ENCODE measurements at places on chromosomes 1 and 21.

- DNase-seq: no peak
These were observed 93.6 kb downstream of the ZNF281 start for GRCh38 chr1:200316148-200316803.

- DNase-seq: no peak
These were observed 57.4 kb downstream of the DNTTIP2 start for GRCh38 chr1:93821423-93822144.

DNA sequence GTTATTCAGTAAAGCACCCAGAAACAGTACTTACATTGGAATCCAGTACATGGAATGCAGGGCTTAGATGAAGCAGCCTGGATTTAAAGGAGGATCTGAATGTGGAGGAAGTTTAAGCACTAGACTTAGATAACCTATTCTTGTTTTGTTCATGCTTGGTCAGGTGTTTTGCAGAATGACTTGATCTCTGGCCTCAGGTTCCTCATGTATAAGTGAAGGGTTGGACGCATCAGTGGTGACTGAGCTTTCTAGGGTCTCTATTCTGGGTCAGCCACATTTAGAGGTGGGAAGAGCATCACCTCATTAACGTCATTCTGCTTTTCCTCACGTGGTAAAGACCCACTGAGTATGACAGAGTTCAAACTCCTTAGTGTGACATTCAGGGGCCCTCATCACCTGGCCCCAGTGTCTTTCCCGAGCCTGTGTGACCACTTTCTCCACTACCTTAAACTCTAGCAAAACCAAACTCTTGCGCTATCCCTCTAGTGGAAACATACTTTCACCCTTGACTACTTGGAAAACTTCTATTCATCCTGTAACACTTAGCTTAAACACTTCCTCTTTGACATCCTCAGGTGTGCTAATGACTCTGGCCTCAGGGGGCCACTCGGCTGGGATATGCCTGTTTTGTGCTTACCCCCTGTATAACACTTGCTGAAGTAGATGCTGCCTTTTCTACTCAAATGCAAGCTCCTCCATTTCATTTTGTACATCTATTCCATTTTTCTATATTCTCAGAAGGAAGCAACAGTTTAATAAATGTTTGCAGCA lies 871 bp upstream of the ERICH3 start:
- DNase-seq: no peak

GRCh38 chr1:160488347-160489058 lies 34.6 kb downstream of the SLAMF6 start:
- no peak for DNase-seq

- DNase-seq: no peak
These were observed 515.6 kb downstream of the LMO4 start for GRCh38 chr1:87844251-87844650.

- DNase-seq: no peak
These were observed 255.8 kb downstream of the RHOU start for GRCh38 chr1:228990906-228991569.

DNA sequence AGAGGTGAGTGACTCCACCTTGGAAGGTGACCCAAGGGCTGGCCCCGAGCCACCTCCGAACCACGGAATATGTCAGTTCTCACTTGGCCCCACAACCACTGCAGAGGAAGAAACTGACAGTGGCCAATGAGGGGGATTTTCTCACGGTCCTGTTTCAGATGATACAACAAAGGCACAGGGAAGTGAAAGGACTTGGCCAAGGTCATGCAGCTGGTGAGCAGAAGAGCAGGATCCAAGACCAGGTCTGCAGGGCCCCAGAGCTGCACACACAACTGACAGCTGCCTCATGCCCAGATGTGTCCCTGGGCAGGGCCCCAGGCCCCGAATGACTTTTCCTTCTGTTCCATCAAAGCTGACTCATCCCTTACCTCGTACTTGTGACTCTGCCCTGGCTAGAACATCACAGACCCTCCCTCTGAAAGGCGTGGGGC lies 25.8 kb upstream of the EVA1B start:
- DNase-seq: no peak

DNA sequence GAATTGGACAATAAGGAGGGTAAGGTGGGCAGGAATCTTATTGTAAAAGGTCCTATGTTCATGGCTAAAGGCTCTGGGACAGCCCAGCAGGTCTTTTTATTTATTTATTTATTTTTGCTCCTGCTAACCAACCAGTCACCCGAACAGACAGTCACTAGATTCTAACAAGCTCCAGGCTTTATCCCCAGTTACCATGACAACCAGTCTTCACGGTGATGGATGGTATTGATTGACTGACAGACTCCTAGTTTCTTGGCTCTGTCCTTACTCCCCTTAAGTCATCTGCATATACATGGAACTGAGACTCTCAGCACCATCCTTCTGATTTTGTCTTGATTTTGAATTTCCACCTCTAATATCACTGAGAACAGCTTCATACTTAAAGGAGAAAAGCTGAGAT lies 44.3 kb downstream of the C8A start:
- no peak for DNase-seq

- DNase-seq: no peak
These were observed 29.1 kb downstream of the ARID1A start for GRCh38 chr1:26724926-26725325.

DNA sequence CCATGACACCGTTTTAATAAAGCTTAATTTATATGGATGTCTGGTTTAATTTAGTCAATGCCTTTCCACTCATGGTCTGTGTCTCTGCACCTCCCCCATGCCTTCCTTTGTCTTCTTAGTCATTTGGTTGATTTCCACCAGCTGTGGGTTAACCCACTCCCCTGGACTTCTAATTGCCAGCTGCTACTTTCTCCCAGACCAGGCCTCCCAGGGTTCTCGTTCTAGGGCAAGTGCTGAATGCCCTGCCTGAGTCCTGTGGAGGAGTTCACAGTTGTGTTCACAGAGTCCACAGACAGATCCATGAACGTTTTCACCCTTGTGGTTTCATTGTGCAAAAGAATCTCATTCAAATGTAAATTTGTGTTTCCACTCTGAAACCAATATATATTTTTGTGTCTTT lies 243.4 kb downstream of the NUF2 start:
- no peak for DNase-seq

GRCh38 chr21:42613756-42614155 lies 39.7 kb upstream of the PDE9A start:
- DNase-seq: no peak

GRCh38 chr1:115225993-115226685 lies 111.9 kb downstream of the NGF start:
- DNase-seq: no peak

GRCh38 chr1:154802336-154802969 lies 67.6 kb downstream of the KCNN3 start:
- DNase-seq: no peak

GRCh38 chr1:109282497-109282951 lies 421 bp downstream of the PSRC1 start:
- DNase-seq: no peak

GRCh38 chr1:36876990-36877389 lies 157.3 kb downstream of the GRIK3 start:
- DNase-seq: no peak

DNA sequence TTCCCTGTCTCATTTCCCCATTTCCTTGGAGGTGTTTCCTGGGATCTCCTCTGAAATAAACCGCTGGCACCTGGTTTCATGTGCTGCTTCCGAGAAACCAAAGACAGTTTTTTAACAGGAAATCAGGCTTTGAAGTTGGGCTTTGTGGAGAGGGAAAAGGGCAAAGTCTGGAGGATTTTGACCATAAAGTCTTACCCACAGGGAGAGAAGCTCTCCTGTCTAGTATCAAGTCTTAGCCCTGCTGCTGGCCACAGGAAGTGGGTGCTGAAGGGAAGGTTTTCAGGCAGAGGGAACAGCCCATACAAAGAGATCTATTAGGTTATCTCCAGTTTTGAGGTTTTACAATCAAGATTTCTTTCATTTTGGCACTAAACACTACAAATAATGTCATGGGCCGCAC lies 29.3 kb downstream of the SLC5A9 start:
- DNase-seq: no peak

- DNase-seq: no peak
These were observed 46.0 kb downstream of the PKP1 start for GRCh38 chr1:201329286-201329685.

- DNase-seq: no peak
These were observed 27.1 kb downstream of the ACTA1 start for GRCh38 chr1:229406798-229407197.

DNA sequence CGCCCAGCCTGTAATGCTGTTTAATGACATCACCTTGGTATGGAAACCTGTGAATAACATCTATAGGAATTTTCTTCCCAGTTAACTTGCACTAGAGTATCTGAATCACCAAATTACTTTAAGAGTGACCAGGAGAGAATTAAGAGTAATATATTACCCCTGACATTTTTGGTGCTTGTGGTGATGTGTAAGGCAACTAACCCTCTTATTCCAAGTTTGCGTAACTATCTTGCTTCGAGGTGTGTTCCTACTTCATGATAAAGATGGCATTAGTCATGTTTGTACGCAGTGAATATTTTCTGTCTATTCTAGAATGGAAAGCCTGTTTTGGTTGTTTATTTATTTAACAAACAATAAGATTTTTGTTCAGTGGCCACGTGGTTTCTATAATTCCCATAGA lies 131.3 kb downstream of the ZP4 start:
- no peak for DNase-seq

GRCh38 chr1:53731043-53731600 lies 7.8 kb downstream of the GLIS1 start:
- no peak for DNase-seq

- DNase-seq: peak; percentile 27
These were observed 98.2 kb downstream of the EPHB2 start for GRCh38 chr1:22808676-22809483.

DNA sequence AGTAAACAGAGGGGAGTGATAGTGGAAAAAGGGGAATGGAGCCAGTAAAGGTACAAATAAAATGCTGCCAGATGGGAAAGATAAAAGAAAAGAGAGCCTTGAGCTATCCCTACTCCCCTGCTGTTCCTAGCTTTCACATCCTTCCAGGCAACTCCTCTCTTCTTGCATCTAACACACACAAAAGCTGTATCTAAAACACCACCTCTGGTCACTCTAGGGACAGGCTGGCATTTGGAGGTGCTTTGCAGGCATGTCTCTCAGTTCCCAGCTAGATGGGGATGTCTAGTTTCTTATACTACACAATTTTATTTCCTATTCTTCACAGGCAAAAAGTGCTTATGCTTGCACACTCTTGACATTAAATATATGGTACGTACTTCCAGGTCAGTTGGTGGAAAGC lies 185.1 kb upstream of the ST6GALNAC5 start:
- no peak for DNase-seq

- no peak for DNase-seq
These were observed 1.7 kb downstream of the DHCR24 start for GRCh38 chr1:54885237-54885679.

DNA sequence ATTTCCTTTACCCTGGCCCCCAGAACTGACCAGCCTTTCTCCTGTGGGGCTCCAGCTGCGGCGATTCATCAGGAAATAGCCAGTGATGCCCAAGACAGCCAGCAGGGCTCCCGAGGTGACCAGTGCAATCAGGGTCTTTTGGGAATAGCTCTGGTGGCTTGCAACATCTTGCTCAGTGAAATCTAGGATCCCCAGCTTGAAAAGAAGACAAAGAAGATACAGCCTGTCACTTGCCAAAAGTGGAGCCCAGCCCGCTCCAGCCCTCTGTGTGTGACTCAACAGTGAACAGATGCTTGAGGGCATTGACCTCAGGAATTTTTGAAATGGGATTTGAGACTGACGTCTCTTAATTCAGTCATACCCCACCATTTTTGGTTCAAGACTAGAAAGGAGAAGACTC lies 22.3 kb downstream of the CD34 start:
- DNase-seq: no peak

DNA sequence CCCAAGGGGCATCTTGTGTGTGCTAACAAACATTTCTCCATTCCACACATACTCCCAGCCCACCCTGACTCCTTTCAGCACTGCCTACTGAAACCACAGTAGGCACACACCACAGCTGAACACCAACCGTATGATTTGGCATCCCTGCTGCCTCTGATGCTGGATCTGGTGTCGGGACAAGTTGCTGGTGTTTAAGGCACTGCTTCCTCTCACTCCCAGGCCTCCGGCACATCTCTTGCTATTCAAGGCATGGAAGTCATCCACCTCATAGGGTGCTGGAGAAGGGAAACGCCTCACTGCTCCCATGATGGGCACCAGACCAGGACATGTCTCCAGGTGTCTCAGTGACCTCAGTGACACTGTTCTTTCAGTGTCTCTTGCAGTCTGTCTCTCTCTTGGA lies 2.4 kb upstream of the ITLN2 start:
- no peak for DNase-seq

DNA sequence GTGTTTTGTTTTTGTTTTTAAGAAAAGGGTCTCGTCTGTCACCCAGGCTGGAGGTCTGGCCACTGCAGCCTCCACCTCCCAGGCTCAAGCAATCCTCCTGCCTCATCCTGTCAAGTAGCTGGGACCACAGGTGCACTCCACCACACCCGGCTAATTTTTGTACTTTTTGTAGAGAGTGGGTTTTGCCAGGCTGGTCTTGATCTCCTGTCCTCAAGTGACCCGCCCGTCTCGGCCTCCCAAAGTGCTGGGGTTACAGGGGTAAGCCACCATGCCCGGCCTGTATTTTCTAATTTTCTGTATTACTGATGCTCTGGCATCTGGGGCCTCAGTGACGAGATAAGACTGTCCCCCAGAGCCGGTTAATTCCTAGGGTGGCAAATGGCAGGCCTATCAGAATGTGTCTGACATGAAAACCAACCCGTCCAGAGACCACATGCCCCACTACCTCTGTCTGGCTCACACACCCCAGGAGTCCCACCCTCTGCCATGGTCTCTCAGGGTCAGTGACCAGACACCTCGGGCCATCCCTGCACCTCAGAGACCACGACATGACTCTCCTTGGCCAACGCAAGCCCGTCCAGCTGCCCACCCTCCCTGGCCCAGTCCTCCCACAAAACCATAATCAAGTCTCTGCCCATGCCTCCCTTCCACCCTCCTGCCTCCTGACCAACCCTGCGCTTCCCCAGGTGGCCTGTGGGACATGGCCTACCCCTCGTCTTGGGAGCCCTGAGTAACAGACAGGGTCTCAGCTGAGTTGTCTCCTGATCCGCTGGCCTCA lies 12.5 kb downstream of the NPHP4 start:
- no peak for DNase-seq

- DNase-seq: no peak
These were observed 140.1 kb downstream of the TGFBR3 start for GRCh38 chr1:91745640-91746373.

DNA sequence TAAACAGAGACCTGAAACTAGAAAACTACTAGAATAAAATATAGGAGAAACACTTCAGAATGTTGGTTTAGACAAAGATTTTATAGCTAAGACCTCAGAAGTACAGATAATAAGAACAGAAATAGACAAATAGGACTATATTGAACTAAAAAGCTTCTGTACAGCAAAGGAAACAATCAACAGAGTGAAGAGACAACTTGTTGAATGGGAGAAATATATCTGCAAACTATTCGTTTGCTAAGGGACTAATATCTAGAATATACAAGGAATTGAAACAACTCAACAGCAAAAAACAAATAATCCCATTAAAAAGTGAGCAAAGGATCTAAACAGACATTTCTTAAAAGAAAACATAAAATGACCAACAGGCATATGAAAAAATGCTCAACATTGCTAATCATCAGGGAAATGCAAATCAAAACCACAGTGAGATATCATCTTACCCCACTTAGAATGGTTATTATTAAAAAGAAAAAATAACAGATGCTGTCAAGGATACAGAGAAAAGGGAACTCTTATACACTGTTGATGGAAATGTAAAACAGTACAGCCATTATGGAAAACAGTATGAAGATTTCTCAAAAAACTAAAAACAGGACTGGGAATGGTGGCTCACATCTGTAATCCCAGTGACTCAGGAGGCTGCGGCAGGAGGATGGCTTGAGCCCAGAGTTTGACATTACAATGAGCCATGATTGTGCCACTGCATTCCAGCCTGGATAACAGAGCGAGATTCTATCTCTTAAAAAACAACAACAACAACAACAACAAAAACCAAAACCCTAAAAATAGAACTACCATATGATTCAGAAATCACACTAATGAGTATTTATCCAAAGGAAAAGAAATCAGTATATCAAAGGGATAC lies 37.3 kb upstream of the ZSWIM5 start:
- no peak for DNase-seq

Data from caudate nucleus (tissue), 63 donors.